Right renal cortex interstitium (tissue), 3 donors: ENCODE measurements at places on chromosomes 2 and 18. TPM values are rescaled to one million over a fixed set of nuclear protein-coding genes. Genes with fewer than 3 reads are reported as not detected.

Gene MARCHF4
- 0.17 TPM for polyA plus RNA-seq

Gene APCDD1
- 126 TPM for polyA plus RNA-seq

GRCh38 chr2:63435070-63435469, 153.2 kb downstream of the WDPCP start:
- DNase-seq: no peak

DNA sequence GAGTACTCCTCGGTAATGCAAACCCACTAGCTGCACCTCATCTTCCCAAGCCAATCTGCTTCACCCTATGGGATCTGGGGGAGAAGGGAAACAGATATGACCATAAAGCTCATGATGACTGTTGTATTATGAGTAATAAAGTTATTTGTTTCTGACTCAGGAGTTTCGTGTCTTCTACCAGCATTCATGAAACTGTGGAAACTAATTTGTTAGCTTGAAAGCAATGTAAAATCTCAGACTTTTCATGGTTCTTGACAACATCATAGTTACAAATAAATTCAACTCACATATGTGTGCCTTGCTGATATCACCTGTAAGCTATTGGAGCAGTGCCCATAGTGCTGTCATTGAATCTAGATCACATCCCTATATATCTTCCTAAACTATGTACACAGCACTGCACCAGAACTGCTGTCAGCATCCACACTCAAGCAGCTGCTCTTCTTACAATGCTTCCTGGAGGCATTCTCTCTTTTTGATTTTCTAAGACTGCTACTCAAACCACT, 135.6 kb upstream of the KYNU start:
- DNase-seq: no peak

GRCh38 chr18:59268721-59269562, 4.3 kb downstream of the RAX start:
- DNase-seq: no peak

GRCh38 chr2:70312560-70312959, 10.7 kb upstream of the FAM136A start:
- no peak for DNase-seq

DNA sequence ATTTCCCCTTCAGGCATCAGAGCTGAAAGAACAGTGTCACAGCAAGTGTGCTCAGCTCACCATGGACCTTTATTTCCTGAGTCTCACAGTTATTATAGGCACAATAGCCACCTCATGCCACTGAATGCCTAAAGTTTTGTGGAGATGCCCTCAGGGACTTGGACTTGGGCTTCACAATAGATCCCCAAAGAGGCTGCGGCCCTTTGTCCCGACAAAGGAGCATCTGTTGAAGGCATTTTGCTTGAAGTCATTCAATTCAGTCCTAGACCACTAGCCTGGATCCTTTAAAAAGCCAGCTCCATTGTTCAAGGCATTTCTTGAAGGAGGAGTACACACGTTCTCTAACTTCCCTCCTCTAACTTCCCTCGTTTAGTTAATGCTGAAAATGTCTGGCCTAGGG, 125.4 kb downstream of the DCC start:
- DNase-seq: no peak
